A549 treated with ZK216348 at 1 μM for 4 hours (cell line): ENCODE measurements at places on chromosomes 6 and 20. TPM values are rescaled to one million over a fixed set of nuclear protein-coding genes. Genes with fewer than 3 reads are reported as not detected.

Gene SLC32A1
- total RNA-seq: not detected in 5 replicates

Gene SHLD1
- total RNA-seq: 4.7 to 9.9 TPM (median 6.4 TPM) in 5 replicates

Gene MMP24OS
- total RNA-seq: 58.0 to 92.7 TPM (median 81.2 TPM) in 5 replicates

Gene MCCD1
- not detected in 5 replicates for total RNA-seq

Gene NRM
- total RNA-seq: 20.2 to 28.1 TPM (median 26.5 TPM) in 5 replicates

Gene PHF10
- 19.8 to 24.0 TPM (median 22.5 TPM) in 5 replicates for total RNA-seq

Gene TMEM244
- not detected in 5 replicates for total RNA-seq

Gene MYLIP
- total RNA-seq: 2.5 to 3.1 TPM (median 2.8 TPM) in 5 replicates

Gene UBE2C
- 213 to 281 TPM (median 233 TPM) in 5 replicates for total RNA-seq

Gene KCNB1
- 0.37 to 0.99 TPM (median 0.63 TPM) in 5 replicates for total RNA-seq

Gene DDR1
- total RNA-seq: 36.1 to 67.6 TPM (median 55.7 TPM) in 5 replicates

Gene DOK5
- not detected in 5 replicates for total RNA-seq
